ENCODE measurements at places on chromosomes 5 and 9.

DNA sequence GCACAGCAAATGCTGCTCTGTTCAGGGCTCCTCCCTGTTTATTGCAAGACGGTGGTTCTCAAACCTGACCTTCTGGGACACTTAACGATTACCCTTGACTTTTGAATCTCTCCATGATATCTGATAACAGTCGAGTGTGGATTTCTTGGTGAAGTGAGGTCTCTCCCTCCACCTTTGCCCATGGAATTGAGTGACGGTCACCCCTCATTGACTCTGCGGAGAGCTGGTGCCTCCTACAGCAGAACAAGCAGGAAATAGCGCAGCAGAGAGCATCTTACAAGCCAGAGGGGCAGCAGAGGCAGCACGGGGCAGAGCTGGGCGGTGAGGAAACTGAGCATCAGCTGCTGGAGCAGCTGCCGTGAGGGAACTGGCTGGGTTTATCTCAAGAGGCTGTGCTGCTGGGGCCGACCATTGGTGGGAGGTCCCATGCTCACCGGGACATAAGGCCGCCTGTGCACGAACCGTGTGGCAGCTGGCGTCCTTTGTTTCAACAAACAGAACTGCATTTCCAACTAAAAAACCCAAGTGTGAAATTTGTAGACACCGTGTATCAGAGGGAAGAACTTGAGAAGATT, 189.8 kb downstream of the MTRR start:
- no peak for DNase-seq

DNA sequence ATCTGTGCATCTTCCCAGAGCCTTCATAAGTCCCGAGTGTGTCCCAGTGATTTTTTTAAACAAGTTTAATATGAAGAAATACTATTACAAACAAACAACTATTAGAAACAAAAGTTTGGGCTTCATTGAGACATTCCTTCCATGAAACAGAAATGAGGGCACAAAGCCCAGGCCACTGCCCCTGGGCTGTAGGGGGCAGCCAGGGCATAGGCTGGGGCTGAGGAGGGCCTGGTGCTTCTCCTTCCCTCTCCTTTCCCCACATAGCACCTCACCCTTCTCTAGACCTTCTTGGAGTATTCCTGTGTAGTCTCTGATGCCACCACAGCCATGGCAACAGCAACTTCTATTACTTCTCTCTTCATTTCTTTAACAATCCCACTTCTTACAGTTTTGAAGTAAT, 348.2 kb downstream of the IRX2 start:
- DNase-seq, result no peak

GRCh38 chr5:120919017-120919416, 454.9 kb downstream of the PRR16 start:
- no peak for DNase-seq

DNA sequence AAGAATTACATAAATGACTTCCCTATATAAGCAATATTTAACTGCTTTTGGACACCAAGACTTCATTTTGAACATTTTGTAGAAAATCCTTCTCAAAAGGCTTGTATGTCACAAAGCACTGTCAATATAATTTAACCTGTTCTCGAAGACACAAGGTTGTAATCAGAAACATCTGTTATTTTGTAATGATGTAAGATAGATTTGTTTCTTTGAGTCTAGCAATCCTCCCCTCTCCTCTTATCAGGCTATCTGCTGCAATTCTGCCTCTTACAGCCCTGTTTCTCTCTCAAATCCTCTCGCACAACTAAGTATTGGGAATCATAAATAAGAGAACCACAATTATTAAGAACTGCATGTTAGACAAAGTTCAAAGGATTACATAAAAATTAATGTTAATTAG, 18.6 kb upstream of the TARS1 start:
- DNase-seq, result no peak

- no peak for DNase-seq
These were observed 7.1 kb upstream of the AGPAT2 start for GRCh38 chr9:136694163-136694871.

- no peak for DNase-seq
These were observed 768 bp upstream of the CER1 start for GRCh38 chr9:14723301-14723700.

- DNase-seq, result no peak
These were observed 68.1 kb downstream of the SEMA6A start for GRCh38 chr5:116506488-116506887.

- DNase-seq, result no peak
These were observed 500.3 kb upstream of the GRIA1 start for GRCh38 chr5:152990217-152990616.

GRCh38 chr5:172872997-172873491, 39.0 kb downstream of the ERGIC1 start:
- DNase-seq, result no peak

DNA sequence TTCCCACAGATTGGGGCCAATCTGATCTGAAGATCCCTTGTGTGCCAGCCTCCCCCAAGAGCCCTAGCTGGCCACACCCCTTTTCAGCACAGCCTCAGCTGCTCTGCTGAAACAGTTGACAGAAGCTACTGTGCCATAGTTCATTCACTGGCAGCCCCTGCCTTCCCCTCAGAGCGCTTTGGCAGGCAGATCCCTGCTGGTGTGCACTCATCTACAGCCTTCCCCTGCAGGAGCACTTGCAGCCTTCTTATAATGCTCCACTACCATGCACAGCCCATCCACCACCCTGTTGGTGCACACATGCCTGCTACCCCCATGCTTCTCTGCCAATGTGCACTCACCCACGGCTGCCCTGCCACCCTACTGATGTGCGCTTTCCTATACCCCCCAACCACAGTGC, 471.3 kb downstream of the MTRR start:
- no peak for DNase-seq

- DNase-seq, result no peak
These were observed 63.6 kb downstream of the SNX18 start for GRCh38 chr5:54580997-54581811.

DNA sequence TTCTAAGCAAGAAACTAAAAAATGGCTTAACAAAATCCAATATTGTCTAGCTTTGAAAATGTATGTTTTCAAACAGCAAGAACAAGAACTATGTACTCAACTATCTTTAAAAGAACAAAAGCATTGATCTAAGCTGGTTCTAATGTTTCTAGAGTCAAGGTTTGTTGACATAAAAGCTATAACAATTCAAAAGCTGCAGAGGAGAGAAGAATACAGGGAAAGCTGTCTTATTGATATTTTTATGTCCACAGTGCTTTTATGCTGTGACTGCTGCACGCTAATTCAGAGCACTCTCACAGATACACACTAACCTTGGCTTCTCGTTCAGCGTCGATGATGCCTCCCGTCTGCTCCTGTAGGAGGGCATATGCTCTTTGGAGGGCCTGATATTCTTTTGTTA, 129.5 kb upstream of the DPYSL3 start:
- DNase-seq, result no peak

DNA sequence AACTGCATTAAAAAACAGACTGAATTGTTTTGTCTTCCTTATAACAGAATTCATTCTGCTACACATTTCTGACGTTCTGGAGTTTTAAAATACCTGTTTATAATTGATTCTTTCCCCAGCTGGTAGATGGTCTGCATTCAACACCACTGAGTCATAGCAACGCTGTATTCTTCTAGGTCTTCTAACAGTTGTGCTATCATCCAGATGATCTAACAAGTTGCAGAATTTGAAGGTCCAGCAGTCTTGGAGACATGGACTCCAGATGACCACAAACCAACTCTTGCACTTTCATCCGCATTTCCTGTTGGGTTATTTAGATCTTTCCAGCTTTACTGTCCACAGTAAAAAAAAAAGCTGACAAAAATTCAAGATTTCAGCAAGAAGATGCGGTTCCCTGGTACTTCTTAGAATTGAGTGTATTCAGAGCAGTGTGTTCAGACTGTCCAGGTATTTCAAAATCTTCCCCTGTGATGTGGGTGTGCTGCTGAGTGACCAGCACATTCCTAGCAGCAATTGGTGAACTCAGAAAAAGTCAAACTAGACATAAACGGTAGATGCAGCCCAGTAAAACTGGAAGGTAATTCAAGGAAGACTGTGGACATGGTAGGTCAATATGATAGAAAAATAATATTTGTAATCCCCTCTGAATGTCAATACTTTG, 50.2 kb downstream of the CSNK1A1 start:
- no peak for DNase-seq

DNA sequence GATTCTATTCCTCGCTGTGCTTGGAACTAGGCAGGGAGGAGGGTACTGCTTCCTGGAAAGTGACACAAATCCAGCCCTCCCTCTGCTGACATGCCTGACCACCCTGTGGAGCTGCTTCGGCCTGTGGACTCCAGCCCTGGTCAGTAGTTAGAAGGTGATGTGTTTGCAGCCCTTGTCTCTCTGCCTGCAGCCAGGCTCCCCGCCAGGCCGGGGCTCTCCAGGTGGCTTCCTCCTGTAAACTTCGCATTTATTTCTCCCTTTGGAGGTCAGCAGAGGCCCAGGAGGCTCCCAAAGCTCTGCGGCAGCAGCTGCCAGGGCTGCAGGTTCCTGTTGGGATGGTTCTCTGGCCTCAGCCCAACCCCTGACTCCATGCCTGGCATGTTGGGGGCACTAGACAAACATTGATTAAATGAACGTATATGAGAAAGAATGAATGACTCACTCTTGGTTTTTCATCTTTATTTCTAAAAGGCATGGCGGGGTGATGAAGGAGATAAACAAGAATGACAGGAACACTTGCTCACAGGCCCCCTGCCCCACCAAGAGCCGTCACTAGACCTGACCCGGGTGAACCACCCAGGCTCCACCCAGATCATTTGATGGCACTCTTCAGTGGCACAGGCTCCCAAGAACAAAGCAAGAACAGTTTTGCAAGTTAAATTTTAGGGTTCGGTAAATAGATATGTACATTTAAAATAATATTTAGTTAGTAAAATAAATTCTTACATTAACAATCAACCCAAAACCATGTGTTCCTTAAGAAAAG, 8.4 kb upstream of the IRX2 start:
- no peak for DNase-seq

All from activated T-helper 1 cell treated with Interleukin-2 at 50 U/mL for 16 hours (primary cell).